ENCODE measurements at places on chromosomes 11 and 22.
A peak's percentile ranks its signal among the peaks of the same experiment; 100 is the strongest.

- no peak for DNase-seq
Measured at GRCh38 chr11:74731301-74732094, at the start of gene CHRDL2. CHRDL2 (minus strand) TSS chr11:74731426; CDS start chr11:74730888, 538 bp downstream.

- no peak for DNase-seq
Measured at GRCh38 chr11:123537726-123538125, 107.7 kb downstream of the GRAMD1B start.

GRCh38 chr11:5737091-5737490 is 843 bp downstream of the OR56B1 start:
- DNase-seq = no peak

GRCh38 chr11:71504531-71504930 is 22.5 kb upstream of the KRTAP5-7 start:
- DNase-seq = no peak

DNA sequence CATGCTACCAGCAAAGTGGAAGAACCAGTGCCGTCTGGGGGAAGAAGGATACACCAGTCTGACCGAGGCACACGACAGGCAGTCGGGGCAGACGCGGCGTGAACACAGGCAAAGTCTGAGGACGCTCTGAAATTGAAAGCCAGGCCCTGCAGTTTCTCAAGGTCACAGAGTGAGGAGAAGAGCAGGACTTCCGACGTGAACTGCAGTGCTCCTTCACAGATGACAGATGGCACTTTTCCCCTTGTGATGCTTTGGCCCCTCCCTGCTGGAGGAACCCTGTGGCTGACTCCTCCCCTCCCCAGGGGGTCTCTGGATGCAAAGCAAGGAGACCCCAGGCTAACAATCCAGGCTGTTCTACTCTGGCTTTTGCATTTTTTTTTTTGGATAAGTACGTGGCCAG is 19.6 kb upstream of the JAM3 start:
- no peak for DNase-seq

DNA sequence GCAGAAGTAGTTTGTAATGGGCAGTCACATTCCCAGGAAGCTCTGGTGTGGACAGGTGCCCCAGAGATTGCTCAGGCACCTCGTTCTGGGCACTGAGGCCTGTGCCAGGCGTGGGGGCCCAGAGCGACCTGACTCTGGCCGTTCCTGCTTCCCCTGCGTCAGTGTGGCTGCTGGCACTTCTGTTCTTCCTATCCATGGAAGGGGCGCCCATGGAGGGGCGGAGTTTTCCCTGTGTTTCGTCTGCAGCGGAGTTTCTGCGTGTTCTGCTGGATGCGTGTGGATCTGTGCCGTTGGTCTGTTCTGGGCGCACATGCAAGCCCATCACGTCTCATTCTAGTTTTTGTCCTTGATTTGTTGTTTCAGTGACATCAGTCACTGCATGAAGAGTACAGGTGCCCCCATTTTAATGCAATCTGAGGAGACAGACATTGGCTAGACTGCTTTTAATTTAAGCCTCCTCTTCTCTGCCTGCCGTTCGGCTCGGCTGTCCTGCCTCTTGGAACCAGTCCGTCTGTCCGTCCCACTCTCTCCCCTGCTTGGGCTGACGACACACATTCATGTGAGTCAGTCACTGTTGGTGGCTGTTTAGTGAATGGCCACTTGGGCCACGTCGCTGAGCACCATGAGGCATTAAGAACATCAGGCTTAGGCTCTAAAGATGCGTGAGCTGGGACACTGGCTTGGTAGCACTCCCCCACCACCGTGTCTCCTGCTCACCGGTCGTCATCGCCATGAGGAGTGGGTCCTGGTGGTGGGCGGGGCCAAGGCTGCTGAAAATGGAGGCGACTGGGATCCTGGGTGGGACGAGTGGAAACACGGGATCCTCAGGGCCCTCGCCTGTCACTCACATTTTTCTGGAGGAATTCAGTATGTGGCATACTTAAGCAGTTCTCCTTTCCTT is 255.8 kb downstream of the TBC1D22A start:
- no peak for DNase-seq

DNA sequence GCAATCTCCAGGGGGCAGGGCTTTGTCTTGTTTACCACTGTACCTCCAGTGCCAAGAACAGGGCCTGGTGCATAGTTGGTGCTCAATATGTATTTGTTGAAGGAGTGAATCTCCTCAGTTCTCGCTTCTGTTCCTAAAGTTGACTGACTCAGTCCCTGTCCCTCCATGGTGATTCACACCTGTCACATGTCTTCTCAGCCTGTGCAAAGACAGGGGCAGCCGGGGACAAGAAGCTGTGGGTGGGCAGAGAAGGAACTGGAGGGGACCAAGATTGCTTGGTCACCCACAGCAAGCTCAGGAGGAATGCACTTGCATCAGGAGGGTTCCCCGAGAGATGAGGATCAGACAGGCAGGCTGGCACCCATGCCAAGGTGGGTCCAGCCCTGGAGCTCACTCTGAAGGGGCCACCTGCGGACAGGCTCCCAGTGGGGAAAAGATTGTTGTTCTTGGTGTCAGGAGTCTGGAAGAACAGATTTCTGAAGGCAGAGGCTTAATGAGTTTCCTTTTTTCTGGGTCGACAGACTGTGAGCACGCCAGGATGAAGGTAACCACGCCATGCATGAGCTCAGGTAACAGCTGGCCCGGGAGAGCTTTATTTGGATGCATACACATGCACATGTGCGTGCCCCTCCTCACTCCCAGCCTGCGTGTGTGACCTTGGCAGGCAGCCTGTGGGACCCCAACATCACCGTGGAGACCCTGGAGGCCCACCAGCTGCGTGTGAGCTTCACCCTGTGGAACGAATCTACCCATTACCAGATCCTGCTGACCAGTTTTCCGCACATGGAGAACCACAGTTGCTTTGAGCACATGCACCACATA is 16.9 kb downstream of the IL17RA start:
- DNase-seq = no peak

GRCh38 chr11:101442171-101442570 is 141.6 kb downstream of the TRPC6 start:
- DNase-seq = no peak

DNA sequence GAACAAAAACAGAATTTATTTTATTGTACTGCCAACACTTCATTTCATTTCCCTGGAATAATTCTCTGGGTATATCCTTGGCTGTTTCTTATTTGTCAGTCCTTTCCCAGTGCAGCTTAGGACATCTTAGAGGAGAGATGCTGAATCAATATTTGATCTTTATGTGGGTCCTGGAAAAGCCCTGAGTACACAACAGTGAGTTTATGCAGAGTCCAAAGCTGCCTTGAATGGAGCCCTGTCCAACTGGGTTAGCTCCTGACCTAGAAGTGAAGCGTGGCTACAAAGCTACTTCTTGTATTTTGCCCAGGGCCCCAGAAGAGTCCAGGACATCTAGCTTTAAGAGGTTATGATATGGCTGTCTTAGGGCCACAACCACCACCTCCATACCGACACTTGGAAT is 378.0 kb upstream of the FAT3 start:
- no peak for DNase-seq

- DNase-seq = no peak
Measured at GRCh38 chr11:111933872-111934271, 3.3 kb upstream of the DIXDC1 start.

GRCh38 chr11:47005441-47005840 is 68.9 kb downstream of the CSTPP1 start:
- no peak for DNase-seq

DNA sequence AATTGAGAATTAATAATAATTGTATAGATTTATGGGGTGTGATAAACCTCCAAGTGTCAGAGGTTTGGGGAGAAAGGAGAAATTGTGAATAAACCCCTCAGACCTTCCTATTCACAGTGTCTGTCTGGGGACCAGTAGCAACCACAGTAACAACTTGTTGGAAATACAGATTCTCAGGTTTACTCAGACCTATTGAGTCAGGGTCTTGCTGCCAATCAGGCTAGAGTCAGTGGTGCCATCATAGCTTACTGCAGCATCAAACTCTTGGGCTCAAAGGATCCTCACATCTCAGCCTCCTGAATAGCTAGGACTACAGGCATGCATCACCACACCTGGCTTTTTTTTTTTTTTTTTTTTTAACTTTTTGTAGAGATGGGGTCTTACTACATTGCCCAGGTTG is 17.3 kb downstream of the SLC3A2 start:
- DNase-seq = no peak

DNA sequence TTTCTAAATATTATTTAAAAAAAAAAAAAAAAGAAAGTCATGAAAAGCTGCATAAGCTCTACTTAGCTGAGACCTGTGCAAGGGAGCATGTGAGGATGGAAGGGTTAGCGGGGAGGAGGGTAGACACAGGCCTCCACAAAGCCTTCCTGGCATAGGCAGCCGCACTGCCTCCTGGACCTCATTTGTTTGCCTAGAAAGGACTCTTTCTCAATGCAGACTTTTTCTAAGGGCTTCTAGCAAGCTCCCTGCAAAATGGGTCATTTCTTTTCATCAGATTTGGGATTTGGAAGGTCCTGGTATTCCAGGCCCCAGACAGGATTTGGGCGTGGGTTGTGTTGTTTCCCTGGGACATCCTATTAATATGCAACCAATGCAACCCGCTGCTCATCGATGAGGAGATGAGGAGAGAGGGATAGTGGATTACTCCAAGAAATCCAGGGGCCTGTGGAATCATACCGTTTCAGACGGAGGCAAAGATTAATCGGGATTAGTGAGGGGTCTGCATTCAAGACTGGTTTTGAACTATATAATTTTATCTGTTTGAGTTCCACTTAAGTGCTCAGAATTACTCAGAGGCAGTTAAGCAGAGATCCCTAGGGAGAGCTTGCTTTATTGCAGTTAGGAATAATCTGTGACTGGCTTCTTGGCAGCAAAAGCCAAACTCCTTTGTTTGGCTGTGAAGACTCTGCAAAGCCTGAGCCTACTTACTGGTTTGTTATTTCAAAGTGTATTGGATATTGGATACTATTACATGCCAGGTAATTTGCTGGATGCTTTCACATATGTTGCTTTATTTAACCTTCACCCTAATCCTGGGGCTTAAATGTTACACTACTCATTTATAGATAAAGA is 106.9 kb upstream of the NAV2 start:
- no peak for DNase-seq

DNA sequence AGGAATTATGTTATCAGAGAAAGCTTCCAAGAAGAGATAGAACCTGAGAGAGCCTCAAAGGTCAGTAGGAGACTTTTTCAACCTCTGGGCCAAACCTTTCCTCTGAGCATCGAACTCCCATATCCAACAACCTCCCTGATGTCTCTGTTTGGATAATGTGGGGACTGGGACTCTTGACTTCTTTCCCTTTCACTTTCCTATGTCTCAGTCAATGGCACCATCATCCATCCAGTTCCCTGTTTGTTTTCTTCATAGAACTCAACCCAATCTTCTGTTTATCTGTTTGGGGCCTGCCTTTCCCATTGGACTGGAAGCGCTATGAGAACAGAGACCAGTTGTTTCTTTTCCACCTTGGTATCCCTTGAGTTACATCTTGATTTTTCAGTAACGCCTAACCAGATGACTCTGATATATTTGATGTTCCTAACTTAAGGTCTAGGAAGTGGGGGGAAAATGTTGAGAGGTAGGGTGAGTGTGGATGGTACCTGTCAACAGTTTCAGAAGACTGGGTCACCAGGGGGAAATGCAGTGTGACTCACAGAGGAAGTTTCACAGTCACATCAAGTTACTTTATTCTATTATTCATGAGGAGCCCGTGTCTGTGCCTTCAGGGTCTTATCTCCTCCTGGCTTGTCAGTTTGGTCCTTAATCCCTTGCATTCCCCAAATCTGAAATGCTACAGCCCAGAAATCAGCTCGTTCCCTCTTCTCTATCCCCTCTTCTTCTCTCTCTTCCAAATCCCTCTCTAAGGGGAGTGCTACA is 4.5 kb upstream of the KCNE3 start:
- DNase-seq = no peak

DNA sequence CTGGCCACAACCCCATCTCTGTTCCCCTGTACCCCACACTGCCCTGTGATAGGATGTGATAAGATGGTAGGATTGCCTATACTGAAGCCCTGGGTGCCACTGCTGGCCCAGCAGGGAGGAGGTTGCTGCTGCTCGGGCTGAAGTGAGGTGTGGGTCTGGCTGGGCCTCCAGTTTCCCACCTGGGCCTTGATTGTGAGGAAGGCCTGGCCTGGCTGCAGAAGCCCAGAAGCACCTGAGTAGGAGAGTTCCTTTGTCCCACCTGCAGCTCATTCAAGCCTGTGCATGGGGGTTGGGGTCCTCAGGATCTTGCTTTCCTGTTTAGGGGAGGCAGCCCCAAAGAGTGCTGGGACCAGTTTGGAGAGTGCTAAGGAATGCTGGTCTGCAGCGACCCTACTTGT is 3.3 kb downstream of the ST3GAL4 start:
- no peak for DNase-seq

- DNase-seq = no peak
Measured at GRCh38 chr11:129056916-129057315, 114.2 kb upstream of the TP53AIP1 start.

GRCh38 chr22:25602916-25603315 is 38.4 kb downstream of the GRK3 start:
- DNase-seq = no peak

GRCh38 chr22:32858957-32859356 is 57.5 kb downstream of the TIMP3 start:
- DNase-seq = no peak

- peak; percentile 36 for DNase-seq
Measured at GRCh38 chr11:102177974-102178631, 67.9 kb downstream of the YAP1 start.

GRCh38 chr22:41537203-41537602 is 7.1 kb downstream of the POLR3H start:
- DNase-seq = no peak

DNA sequence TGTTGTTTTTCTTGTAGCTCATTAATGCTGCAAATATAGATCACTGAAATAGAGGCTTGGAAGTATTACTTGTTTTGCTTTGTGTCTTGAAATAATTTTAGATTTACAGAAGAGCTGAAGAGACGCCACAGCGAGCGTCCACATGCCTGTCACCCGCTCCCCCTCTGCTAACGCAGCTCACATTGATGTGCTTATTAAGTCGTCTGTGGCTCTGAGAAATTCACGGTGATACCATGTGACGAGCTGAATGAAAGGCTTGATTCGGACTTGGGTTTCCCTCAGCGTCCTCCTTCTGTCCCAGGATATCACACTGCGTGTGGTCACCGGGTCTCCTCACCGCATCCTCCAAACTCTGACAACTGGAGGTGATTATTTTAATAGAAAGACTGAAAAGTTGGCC is 365.4 kb downstream of the BRD1 start:
- DNase-seq = no peak

GRCh38 chr22:39967996-39968972 is 8.1 kb downstream of the TMA7B start:
- DNase-seq = no peak

DNA sequence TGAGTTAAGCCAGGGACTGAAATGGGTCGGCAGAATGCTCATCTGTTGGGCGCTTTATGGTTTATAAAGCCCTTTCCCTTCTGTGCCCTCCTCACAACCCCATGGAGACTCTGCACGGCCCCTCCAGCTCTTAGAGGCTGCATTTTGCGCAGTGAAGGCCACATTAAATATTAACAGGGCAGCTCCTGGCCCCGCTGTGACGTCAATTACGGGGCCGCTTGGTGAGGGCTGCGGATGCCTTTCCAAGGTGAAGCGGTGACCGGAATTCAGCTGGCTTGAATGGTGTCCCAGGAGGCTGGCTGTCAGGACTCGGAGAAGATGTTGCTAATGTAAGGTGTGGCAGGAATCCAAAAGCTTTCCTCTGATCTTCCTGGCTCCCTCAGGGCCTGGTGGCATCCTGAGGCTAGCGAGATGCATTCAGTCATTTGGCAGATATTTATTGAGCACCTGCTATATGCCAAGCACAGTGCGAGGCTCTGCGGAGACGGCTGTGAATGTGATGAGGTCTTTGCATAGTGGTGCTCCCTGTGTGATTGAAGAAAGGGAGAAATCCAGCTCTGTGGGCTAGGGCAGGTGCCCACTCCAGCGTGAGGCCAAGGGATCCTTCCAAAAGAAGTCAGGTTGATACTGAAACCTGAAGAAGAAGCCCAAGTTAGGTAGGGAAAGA is 10.4 kb upstream of the YWHAH start:
- DNase-seq = no peak
